Left colon (tissue), 2 donors: ENCODE measurements at places on chromosomes 3 and 15. TPM values are rescaled to one million over a fixed set of nuclear protein-coding genes. Genes with fewer than 3 reads are reported as not detected.

GRCh38 chr3:94862703-94863102 is 799.8 kb downstream of the NSUN3 start:
- peak; percentile 8 for DNase-seq

DNA sequence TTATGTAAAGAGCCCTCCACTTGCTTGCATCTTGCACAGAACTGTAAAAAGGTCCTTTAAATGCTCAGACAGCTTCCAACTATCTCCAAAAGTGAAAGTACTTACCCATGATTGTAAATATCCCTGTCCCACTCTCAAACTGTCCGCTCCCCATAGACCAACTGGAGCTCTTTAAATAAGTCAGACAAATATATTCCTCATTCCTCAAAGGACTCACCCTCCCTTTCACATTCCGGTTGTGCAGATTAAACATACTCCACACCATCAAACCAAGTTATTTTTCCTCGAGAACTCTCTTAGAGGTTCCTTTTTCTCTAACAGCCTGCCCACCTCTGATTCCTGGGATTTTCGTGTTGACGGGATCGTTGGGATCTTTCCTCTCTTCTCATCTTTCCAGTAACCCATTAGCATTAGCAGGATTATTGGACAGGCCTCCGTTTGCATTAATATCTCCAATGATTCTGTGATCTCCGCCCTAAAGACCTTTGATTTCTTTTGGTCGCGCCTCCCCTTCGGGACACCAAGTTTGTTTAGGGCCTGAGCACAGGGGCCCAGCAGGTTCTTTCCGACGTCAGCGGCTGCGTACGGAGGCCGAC is 763 bp downstream of the GOLGB1 start:
- DNase-seq: no peak

Gene EPHA3
- 1.0 TPM for total RNA-seq

- no peak for DNase-seq
These were observed 74.0 kb upstream of the MANF start for GRCh38 chr3:51311055-51311454.

Gene MITF
- total RNA-seq: 3.6 TPM

Gene KIF23
- total RNA-seq: 4.0 TPM

Gene DAZL
- total RNA-seq: not detected

DNA sequence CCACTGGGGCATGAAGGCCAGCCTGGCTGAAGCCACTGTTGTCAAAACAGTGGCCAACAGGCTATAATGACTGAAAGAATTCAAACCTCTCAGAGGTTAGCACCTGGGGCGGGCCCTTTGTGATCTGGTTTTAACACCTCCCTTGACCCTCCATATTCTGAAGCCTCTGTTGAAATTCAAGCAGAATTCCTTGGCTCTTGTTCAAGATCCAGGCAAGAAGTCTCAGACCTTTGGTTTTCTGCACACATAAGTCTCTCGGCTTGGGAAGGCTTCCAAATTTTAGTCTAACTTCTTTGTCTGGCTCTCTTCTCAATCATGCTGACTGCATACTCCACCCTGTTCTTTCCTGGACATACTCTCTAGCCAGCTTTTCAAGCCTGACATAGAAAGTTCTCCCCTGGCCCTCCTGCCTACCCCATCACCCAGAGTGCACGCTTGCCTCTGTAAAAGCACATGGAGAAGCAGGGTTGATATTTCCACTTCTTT is 144.5 kb downstream of the PDZRN3 start:
- no peak for DNase-seq

DNA sequence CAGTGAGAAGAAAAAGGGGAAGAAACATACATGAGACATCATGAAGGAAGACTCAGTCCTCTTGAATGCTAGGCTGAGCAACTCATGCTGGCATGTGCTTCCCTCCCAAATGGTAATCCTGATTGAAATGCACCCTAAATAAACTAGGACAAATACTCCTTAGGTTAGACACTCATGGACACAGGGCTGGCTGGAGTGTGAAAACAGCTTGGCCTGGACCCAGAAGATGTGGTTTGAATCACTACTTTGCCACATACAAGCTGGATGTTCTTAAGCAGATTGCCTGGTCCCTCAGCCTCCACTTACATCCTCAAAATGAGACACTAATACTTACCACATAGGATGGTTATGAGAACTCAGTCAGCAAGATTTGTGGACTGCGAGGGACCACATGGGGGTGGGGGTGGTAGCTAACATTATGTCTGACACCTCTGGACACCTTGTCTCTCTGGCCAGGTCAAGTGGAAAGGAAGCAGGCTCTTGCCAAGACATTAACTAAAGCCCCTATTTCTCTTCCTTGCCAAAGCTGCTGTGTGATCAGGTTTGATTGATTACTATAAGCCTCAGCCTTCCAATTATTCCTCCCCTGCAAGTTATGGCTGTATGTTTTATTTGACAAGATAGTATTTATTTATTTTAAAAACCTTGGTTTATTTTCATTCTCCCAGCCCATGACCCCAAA is 138.9 kb upstream of the SLC7A14 start:
- no peak for DNase-seq

GRCh38 chr3:112508261-112508660 is 9.0 kb upstream of the BTLA start:
- no peak for DNase-seq

DNA sequence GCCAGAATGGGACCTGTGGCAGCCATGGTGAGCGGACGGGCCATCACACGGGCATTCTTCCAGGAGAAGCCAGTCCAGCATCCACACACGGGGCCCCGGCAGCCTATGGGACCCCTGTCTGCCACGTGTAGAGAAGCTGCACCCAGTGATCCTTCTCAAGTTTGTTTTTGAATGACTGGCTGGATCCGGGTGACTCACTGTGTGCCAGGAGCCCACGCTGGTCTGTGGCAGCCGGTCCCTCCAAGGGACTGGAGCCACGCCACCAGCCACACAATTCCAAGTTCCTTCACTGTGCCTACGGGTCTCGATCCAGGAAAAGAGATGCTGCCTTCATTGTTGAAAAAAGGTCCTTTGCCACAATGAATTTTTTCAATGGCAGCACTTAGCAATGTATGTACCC is 58.1 kb downstream of the ATP10A start:
- DNase-seq: no peak

Gene CCR4
- total RNA-seq: 0.15 TPM

DNA sequence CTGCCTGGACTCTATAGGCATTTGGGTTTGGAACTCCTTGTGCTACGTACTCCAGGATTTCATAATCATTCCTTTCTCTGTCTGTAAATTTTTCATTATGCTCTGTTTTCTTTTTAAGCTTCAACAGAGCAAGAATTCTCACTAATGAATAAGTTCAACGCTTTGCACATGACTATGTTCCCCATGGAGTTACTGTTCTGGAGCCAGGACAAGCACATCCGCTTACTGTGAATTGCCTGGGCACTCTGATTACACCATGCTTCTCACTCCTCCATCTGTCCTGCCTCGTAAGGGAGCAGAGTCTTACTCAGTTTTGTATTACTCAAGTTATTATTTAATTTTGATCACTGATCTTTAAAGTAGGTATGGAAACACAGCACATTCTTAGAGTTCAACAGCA is 472.7 kb downstream of the RAP2B start:
- no peak for DNase-seq

- DNase-seq: no peak
These were observed 683 bp downstream of the PPM1M start for GRCh38 chr3:52246264-52246620.

Gene PIAS1
- total RNA-seq: 35.5 TPM
